ENCODE measurements at places on chromosomes 12 and 14.

- no peak for DNase-seq
Observed at GRCh38 chr12:5794156-5794555, 150.9 kb downstream of the ANO2 start.

DNA sequence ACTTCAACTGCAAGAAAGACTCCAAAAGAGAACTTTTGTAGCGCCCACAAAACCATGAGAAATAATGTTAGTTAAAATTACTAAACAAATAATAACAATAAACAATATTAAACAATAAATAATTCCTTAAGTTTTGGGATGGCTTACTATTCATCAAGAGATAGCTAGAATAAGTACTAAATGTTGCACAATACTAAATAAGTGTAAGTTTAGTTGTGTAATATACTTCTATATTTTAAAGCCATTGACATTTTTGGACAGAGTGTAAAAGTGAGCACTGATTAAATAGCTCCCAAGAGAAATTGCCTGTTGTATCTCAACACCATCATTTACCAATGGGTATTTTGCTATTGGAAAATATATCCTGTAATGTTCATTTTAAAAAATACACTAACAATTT lies 166.7 kb downstream of the ALG10 start:
- DNase-seq: no peak

- DNase-seq: no peak
Observed at GRCh38 chr12:115088328-115088994, 404.5 kb upstream of the TBX3 start.

DNA sequence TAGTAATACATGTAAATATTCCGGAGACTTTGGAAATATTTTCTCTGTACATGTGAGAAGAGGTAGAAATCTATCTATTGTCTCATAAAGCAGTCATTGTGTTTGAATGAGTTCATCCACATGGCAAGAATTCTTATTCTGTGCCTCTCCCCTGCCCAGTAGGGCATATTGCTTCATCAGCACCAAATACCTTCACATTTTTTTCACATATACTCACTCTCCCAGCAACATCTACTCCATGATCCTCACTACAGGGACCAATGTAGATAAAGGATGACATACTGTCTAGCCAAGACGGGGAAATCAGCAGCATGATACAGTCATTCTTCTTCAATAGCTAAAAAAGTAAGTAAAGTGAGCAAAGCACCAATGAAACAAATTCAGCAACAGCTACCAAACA lies 1.3 kb upstream of the TAS2R14 start:
- DNase-seq: no peak

- DNase-seq: no peak
Observed at GRCh38 chr12:48176417-48176751, 7.1 kb upstream of the CCDC184 start.

GRCh38 chr12:25556153-25556552 lies 3.1 kb upstream of the LMNTD1 start:
- DNase-seq: no peak

GRCh38 chr14:21924479-21924878 lies 250.9 kb upstream of the OR4E1 start:
- peak; percentile 42 for DNase-seq

- no peak for DNase-seq
Observed at GRCh38 chr14:20499108-20499507, 6.2 kb upstream of the RNASE10 start.

DNA sequence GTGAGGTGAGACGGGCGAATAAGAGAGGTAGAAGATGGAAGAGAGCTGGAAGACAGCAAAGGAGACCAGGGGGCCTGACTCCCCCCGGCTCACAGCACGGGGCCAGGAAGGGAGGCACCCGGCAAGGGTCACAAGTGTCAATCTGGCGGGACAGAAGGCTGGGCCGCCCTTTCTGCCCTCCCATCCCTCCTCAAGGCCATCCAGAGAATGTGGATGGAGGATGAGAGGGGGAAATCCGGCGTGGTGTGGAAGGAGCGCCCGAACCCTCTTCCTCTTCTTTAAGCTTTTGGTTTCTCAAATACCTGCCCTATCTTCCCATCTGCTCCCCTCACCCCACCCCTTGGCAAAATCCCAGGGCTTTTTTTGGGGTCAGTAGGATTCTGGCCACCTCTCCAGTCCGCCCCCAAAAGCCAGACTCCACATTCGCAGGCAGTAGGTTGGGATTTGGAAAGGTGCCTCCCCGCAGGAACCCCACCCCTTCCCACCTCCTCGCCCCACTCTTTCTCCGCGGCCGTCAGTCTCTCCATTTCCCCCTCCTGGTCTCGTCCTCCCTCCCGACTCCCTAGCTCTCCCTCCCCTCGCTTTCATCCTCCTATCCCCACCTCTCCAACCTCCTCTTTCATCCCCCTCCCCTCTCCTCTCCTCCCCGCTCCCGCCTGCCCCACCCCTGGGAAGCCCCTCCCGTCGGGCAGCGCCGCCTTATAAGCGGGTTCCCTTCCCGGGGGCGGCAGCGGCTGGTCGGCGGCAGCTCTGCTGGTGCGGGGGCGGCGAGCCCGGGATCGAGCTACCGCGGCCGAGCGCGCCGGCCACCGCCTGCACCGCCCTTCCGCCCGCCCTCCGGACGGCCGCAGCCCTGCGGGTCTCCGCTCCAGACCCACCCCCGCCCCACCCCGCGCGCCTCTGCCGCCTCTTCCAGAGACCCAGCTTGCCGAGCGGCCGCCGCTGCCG lies at the start of gene PTMS:
Gene PTMS (plus strand): TSS at position 730 of the 948 bp plus-strand sequence. CDS start 343 bp downstream, outside the sequence.
- no peak for DNase-seq

- no peak for DNase-seq
Observed at GRCh38 chr12:41835556-41835955, 309.1 kb downstream of the GXYLT1 start.

GRCh38 chr12:109701064-109701463 lies 12.6 kb upstream of the FAM222A start:
- no peak for DNase-seq

GRCh38 chr12:46559311-46559710 lies 186.7 kb upstream of the SLC38A2 start:
- no peak for DNase-seq

- no peak for DNase-seq
Observed at GRCh38 chr14:89470401-89470800, 53.4 kb upstream of the FOXN3 start.

DNA sequence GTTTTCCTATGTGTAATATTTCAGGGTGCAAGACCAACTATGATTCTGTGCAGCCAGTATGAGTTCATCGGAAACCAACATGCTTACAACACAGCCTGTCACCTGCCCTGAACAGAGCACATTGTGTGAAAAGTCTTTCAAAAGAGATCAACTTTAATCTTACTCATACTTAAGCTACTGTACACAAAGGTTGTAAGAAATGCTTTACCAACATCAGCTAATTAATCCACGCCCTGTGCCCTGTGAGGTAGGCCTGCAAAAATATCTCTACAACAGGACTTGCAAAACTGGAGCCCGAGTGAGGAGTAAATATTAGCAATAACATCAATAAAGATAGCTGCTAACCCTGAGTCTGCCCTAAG lies 15.1 kb downstream of the APPL2 start:
- DNase-seq: no peak

- no peak for DNase-seq
Observed at GRCh38 chr14:89793367-89793716, 161.2 kb downstream of the EFCAB11 start.

- no peak for DNase-seq
Observed at GRCh38 chr14:73235531-73236155, 1.7 kb upstream of the PAPLN start.

GRCh38 chr14:75832621-75833297 lies 149.0 kb downstream of the TGFB3 start:
- no peak for DNase-seq
